ENCODE measurements at places on chromosomes 11 and 22. TPM values are rescaled to one million over a fixed set of nuclear protein-coding genes. Genes with fewer than 3 reads are reported as not detected.

The DEUP1 gene
- total RNA-seq, result not detected

The CHRNA10 gene
- total RNA-seq, result 0.59 TPM

The FAT3 gene
- 2.0 TPM for total RNA-seq

The UPK3A gene
- not detected for total RNA-seq

The OMP gene
- total RNA-seq, result 1.2 TPM

The C22orf23 gene
- total RNA-seq, result 0.59 TPM

The TUB gene
- total RNA-seq, result 3.1 TPM

The RFPL2 gene
- total RNA-seq, result not detected

The MRGPRF gene
- total RNA-seq, result 14.7 TPM

The SUSD2 gene
- total RNA-seq, result 0.28 TPM
